ENCODE measurements at places on chromosomes 5 and 9.

- DNase-seq = no peak
Measured at GRCh38 chr5:1523793-1524480, at the start of gene LPCAT1. LPCAT1 (minus strand) TSS chr5:1523960; CDS start chr5:1523844, 116 bp downstream.

- DNase-seq = peak; percentile 51
Measured at GRCh38 chr5:132065351-132065937, 5.0 kb downstream of the IL3 start.

DNA sequence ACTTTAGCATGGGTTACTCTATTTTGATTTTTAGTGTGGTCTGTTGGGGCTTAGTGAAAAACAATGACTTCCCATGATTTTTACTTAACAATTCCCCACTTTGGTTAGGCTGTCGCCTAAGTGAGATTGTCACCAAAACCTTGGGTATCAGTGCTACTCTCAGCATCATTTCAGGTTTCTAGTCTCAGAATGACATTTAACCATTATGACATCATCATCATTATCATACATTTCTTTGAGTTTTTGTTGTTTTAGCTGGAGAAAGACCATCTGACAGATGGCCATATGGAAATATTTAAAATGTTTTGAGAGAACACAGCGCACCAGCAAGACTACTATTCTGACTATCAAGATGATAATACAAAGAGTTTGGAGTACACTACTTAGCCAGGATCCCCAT is 551.0 kb upstream of the PTPRD start:
- no peak for DNase-seq

- peak; percentile 4 for DNase-seq
Measured at GRCh38 chr9:135797507-135798262, 95.7 kb downstream of the KCNT1 start.

DNA sequence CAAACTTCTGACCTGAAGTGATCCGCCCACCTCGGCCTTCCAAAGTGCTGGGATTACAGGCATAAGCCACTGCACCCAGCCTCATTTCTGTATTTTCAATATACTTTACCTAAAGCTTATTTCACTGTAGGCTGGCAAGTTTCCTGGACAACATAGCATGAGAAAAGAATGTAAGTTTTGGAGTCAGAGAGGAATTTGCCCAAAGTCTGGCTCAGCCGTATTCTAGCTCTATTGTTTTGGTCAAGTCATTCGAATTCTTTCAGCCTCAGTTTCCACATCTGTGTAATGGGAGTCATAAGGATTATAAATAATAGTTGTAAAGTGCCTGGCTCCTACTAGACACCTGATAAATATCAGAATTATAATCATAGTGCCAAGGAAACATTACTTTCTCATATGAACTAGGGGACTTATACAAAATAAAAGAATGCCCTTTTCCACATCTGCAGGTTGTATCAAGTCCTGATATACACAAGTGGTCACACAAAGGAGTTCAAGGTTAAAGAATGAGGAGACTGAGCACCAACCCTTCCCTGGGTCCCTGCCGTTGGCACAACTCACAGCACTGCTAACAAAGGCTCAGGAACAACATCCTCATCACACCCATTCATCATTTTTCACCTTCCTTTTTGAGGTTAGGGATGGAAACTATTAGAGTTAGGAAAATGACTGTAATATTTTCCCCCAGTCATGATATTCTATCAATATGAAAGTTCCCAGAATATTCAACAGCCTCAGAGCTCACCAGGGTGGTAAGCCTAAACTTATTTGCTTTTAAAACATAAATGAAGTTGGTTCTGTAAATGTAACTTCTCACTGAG is 34.6 kb upstream of the RAI14 start:
- DNase-seq = no peak

DNA sequence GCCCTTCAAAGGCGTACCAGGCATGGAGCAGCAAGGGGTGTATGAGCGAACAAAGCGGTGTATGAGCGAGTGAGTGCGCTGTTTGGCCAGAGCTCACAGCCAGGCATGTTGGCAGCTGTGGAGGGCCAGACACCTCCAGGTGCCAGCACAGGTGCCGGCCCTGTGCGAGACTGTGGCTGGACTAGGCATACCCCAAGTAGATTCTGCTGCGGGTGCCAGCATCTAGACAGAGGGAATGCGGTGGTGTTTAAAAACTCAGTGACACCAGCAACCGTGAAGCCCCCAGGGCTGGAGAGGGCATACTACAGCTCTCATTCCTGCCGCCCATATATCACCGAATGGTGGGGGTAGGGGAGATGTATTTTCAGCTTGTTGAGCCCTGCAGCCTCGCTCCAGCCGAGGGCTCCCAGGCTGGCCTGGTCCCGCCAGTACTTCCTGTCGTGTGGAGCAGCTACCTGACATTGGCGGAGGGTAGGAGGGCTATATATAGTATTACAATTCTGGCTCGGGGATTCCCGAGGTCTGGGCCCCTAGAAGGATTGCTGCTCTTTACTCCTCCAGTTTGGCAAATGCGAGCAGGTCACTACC is 1829.6 kb upstream of the NUDT12 start:
- DNase-seq = no peak

- DNase-seq = no peak
Measured at GRCh38 chr9:84331119-84331809, 9.3 kb downstream of the SLC28A3 start.

GRCh38 chr5:116459301-116459700 is 115.3 kb downstream of the SEMA6A start:
- DNase-seq = no peak

DNA sequence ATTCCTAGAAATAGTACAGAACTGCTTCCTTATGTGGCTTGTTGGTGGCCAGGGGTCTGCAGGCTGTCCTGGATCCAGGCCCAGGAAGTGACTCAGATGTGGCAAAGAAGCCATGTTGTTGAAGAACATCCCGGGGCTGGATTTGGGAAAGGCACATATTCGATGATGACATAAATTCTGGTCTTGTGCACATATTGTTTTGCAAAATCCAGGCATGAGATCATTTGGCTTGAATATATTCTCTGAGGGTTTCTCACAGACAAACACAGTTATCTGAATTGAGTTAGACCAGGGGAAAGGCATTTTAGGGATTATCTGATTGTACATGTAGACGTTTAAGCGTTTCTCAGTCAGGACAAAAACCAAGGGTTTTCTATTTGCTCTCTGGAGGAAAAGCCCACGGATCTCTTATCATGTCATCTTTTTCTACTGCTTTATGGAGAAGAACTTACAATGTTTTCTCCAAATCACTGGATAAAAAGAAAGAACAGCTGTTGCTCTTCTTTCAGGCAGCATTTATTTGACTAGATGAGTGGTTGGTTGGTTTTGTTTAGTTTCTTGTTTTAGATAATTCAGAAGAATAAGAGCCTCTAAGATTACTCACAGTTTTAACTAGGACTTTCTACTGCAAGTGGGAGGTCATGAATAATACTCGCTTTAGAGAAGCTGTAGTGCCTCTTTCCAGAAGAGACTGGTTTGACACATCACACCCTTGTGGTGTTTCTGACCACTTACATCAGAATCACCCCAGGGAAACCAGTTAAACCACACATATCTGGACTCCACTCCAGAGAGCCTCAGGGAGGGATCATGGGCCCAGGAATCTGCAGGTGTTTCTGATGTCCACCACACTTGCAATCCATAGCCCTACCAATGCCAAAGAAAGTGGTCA is 29.5 kb upstream of the LHFPL2 start:
- DNase-seq = no peak

DNA sequence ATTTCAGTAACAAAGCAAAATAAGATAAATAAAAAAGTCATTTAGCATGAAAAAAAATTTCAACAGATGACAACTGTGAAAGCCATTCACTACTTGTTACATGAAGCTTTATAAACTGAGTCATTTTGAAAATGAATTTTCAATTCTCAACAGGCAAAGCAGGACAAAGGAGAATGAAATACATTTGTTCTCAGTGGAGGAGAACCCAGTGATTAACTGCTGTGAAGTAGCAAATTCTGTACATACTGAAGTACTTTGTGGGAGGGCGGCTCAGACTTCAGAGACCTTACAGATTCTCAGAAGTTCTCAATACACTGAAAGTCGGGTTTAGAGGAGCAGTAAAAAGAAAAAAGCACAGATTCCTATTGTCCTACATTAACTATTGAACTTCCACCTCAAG is 21.7 kb downstream of the SKIC3 start:
- DNase-seq = no peak

DNA sequence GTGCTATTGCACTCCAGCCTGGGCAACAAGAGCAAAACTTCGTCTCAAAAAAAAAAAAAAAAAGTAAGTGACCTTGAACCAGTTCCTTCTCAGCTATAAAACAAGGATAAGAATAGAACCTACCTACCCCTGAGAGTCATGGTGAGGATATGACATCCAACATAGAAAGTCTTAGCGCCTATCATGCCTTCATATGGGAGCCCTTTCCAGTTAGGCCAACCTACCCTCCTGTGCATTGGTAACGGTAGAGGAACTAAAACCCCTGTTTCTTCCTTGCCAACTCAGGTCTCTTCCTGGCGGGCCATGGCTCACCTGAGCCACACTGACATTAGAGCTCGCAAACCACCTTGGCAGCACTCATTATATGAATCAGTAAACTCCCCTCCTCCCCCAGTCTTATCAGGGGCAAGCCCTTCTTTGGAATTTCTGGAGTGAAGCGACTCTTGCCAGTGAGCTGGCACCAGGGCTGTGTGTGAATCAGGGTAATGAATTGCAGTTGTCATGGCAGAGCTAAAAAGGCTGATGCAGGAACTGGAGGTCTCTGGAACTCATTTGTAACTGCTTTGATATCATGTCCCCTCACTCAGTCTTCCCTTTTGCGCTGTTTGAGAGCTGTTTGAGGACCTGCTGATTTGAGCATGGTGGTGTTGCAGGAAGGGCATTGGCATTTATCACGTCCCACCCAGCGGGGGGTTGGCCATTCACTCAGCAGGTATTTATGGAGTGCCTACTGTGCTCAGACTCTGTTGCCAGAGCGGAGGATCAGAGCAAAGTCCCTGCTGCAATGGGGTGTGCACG is 10.3 kb downstream of the WWC1 start:
- no peak for DNase-seq

- DNase-seq = no peak
Measured at GRCh38 chr9:134996591-134997530, 79.1 kb upstream of the FCN1 start.

DNA sequence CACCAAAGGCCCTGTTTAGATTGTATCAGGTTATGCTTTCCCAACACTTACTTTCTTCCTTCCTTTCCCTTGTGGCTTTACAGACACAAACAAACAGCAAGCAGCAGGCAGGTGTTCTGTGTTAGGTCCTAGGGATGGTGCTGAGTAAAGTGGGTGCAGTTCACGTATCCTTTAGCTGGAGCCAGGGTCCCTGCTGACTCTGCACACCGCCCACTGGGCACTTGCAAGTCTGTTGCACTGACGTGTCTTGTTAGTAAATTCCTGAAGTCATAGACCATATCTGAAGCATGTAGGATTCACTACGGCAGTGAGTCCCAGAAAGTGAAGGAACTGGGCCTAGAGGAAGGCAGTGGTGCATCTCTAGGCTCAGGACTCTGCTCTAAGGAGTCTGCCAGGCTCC is 96.5 kb downstream of the DAPK1 start:
- no peak for DNase-seq

- no peak for DNase-seq
Measured at GRCh38 chr5:161585798-161586197, 39.3 kb upstream of the GABRB2 start.
